ENCODE measurements at places on chromosomes 4 and X.

DNA sequence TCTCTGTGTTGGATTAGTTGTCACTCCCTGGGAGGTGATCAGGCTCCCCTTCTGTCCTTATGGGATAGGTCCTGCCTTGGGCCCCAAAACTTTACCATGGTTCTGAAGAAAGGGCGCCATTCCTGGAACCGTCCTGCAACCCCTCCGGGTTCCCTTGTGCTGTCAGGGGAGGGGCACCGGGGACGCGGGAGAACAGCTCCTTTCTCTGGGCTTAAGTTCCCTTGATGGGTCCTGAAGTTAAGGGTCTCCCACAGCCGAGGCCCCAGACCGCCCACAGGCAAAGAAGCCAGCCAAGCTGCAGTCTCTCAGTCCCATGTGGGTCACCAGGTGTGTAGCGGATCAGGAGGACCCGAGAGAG lies 44.8 kb downstream of the UGT2A3 start:
- no peak overlapping the region for H3K4me3 ChIP-seq
- no peaks in the 10 kb centered on the region for H3K27me3 ChIP-seq
- no peak for DNase-seq
- H3K36me3 ChIP-seq: no peaks in the 10 kb centered on the region

DNA sequence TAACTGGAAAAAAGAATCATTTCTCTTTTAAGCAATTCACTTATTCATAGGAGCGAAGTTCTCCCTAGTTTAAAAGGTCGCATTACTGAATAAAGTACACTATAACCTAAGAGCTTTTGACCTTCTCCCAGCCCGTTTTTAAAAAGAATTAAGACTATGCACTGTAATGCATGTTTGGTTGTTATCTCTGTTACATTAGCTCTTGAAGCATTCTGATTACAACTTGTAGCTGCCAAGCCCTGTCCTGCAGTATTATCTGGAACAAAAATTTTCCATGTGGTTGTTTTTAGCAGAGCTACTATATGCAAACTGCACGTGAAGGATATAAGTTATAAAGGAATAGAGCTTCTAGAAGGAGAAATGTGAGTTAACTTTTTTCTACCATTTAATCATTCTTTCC lies 8.1 kb downstream of the GAB1 start:
- H3K27me3 ChIP-seq: no peaks in the 10 kb centered on the region
- H3K4me1 ChIP-seq: peaks cover 2% of the 10 kb centered on the region
- no peak overlapping the region for H3K27ac ChIP-seq
- H3K4me3 ChIP-seq: no peak overlapping the region
- H3K36me3 ChIP-seq: no peaks in the 10 kb centered on the region

- no peaks in the 10 kb centered on the region for H3K36me3 ChIP-seq
- H3K27me3 ChIP-seq: no peaks in the 10 kb centered on the region
- no peak overlapping the region for H3K27ac ChIP-seq
- no peak overlapping the region for H3K4me3 ChIP-seq
- no peak for DNase-seq
Measured at GRCh38 chr4:99090481-99091215, 2.1 kb upstream of the ADH5 start.

- no peak for DNase-seq
- H3K4me1 ChIP-seq: no peaks in the 10 kb centered on the region
- H3K36me3 ChIP-seq: no peaks in the 10 kb centered on the region
- no peaks in the 10 kb centered on the region for H3K27me3 ChIP-seq
- H3K4me3 ChIP-seq: no peak overlapping the region
Measured at GRCh38 chr4:106583567-106583966, 215.0 kb upstream of the GIMD1 start.

GRCh38 chr4:83378419-83378818 lies 43.8 kb upstream of the HPSE start:
- H3K36me3 ChIP-seq: no peaks in the 10 kb centered on the region
- peak overlapping the region; percentile 8 for H3K4me3 ChIP-seq
- no peaks in the 10 kb centered on the region for H3K27me3 ChIP-seq
- H3K4me1 ChIP-seq: no peaks in the 10 kb centered on the region

- no peaks in the 10 kb centered on the region for H3K27me3 ChIP-seq
- no peaks in the 10 kb centered on the region for H3K4me1 ChIP-seq
- no peak overlapping the region for H3K27ac ChIP-seq
- H3K4me3 ChIP-seq: no peak overlapping the region
- no peak for DNase-seq
Measured at GRCh38 chr4:24778464-24779225, 16.7 kb upstream of the SOD3 start.

DNA sequence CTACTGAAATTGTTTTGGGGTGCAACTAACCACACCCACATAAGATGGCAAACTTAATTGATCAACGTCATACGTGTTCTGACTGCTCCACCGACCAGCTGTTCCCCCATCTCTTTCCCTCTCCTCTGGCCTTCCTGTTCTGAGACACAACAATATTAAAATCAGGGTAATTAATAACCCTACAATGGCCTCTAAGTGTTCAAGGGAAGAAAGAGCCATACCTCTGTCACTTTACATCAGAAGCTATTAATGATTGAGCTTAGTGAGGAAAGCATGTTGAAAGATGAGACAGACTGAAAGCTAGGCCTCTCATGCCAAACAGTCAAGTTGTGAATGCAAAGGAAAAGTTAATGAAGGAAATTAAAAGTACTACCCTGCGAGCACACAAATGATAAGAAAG lies 173.9 kb upstream of the FTHL17 start:
- H3K4me1 ChIP-seq: no peaks in the 10 kb centered on the region
- no peak overlapping the region for H3K4me3 ChIP-seq
- H3K36me3 ChIP-seq: no peaks in the 10 kb centered on the region
- no peaks in the 10 kb centered on the region for H3K27me3 ChIP-seq
- DNase-seq: no peak

DNA sequence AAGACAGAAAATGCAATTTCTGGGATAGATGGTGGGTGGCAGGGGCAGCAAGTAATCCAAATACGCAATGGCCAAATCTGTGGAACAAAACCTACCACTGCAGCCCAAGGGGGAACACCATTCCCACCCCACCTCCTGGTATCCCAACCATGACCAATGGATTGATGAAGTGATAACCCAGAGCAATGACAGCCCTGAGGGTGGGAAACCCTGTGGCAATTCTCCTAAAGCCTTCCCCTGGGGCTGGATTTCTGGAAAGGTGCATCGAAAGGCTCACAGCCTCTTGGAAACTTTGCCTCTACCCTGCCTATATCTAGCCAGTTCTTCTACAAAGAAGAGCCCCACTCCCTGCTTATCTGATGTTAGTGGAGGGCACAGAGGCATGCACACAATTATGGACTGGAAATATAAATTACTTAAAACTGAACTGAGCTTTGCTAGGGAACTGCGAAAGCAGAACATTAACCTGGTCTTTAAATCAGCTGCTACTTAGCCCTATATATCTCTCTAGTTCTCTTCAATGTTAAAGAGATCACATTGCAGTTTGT lies 59.9 kb upstream of the TXK start:
- no peaks in the 10 kb centered on the region for H3K4me1 ChIP-seq
- H3K27me3 ChIP-seq: no peaks in the 10 kb centered on the region

GRCh38 chr4:172794307-172794703 lies 374.3 kb upstream of the GALNT7 start:
- no peak for DNase-seq
- no peaks in the 10 kb centered on the region for H3K27me3 ChIP-seq
- no peaks in the 10 kb centered on the region for H3K36me3 ChIP-seq
- H3K4me3 ChIP-seq: no peak overlapping the region
- no peak overlapping the region for H3K27ac ChIP-seq
- no peaks in the 10 kb centered on the region for H3K4me1 ChIP-seq

GRCh38 chr4:169102026-169102425 lies 92.0 kb upstream of the CBR4 start:
- no peak for DNase-seq
- H3K27ac ChIP-seq: no peak overlapping the region
- no peak overlapping the region for H3K4me3 ChIP-seq
- H3K36me3 ChIP-seq: peaks cover 11% of the 10 kb centered on the region

GRCh38 chr4:13540446-13541175 lies 3.7 kb downstream of the NKX3-2 start:
- peaks cover 24% of the 10 kb centered on the region for H3K4me1 ChIP-seq
- no peak for DNase-seq
- no peaks in the 10 kb centered on the region for H3K36me3 ChIP-seq
- H3K27me3 ChIP-seq: peaks cover 13% of the 10 kb centered on the region
- no peak overlapping the region for H3K4me3 ChIP-seq
- no peak overlapping the region for H3K27ac ChIP-seq

DNA sequence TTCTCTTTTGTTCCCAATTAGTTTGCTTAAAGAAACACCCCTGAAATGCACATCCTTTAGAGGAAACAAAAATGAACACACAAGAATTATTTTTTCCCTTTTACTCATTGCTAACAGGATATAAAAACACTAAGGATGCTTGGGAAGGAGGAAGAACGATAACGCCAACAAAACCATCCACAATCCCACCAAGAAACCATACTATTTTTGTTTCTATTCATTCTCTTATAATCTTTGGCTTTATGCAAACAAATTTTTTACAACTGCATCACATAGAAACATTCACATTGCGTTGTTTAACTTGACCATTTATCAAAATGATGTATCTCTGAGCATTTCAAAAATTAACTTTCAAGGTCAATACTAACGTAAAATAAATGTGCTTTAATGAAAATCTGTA lies 12.0 kb downstream of the APBB2 start:
- no peaks in the 10 kb centered on the region for H3K27me3 ChIP-seq
- no peak overlapping the region for H3K27ac ChIP-seq
- no peaks in the 10 kb centered on the region for H3K36me3 ChIP-seq
- no peak overlapping the region for H3K4me3 ChIP-seq
- H3K4me1 ChIP-seq: no peaks in the 10 kb centered on the region

- no peaks in the 10 kb centered on the region for H3K27me3 ChIP-seq
- peaks cover 24% of the 10 kb centered on the region for H3K4me1 ChIP-seq
- H3K4me3 ChIP-seq: no peak overlapping the region
- no peaks in the 10 kb centered on the region for H3K36me3 ChIP-seq
- no peak overlapping the region for H3K27ac ChIP-seq
Measured at GRCh38 chr4:71383984-71384383, 45.2 kb downstream of the SLC4A4 start.

- H3K27me3 ChIP-seq: peaks cover 2% of the 10 kb centered on the region
- H3K27ac ChIP-seq: no peak overlapping the region
- no peak for DNase-seq
- no peak overlapping the region for H3K4me3 ChIP-seq
Measured at GRCh38 chr4:78336093-78336943, 215.3 kb upstream of the ANXA3 start.

GRCh38 chr4:14445882-14446281 lies 556.4 kb upstream of the CPEB2 start:
- no peaks in the 10 kb centered on the region for H3K4me1 ChIP-seq
- H3K4me3 ChIP-seq: no peak overlapping the region
- H3K27me3 ChIP-seq: no peaks in the 10 kb centered on the region
- H3K36me3 ChIP-seq: no peaks in the 10 kb centered on the region

DNA sequence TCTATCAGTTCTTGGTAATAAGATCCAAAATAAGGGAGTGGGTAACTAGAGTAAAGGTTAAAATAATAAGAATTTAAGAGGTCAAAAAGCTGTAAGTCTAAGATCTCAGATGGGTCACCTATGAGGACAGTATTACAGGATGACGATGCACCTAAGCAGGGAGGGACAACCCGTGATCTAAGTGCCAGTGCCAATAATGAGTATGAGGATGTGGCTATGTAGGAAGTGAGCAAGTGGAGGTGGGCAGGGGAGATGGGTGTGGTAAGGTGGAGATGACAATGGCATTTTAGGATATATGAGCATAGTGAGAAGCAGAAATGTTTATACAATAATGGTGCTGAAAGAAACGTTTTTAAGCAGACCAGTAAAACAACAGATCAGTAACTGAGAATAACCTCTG lies 19.3 kb downstream of the CCDC158 start:
- no peak overlapping the region for H3K4me3 ChIP-seq
- H3K4me1 ChIP-seq: no peaks in the 10 kb centered on the region
- H3K27ac ChIP-seq: no peak overlapping the region
- H3K36me3 ChIP-seq: no peaks in the 10 kb centered on the region
- H3K27me3 ChIP-seq: no peaks in the 10 kb centered on the region

GRCh38 chr4:139316733-139317132 lies 14.5 kb upstream of the NDUFC1 start:
- H3K4me3 ChIP-seq: no peak overlapping the region
- H3K36me3 ChIP-seq: no peaks in the 10 kb centered on the region
- no peaks in the 10 kb centered on the region for H3K27me3 ChIP-seq
- no peak for DNase-seq
- peaks cover 13% of the 10 kb centered on the region for H3K4me1 ChIP-seq
- no peak overlapping the region for H3K27ac ChIP-seq

- H3K4me1 ChIP-seq: peaks cover 20% of the 10 kb centered on the region
- no peak overlapping the region for H3K27ac ChIP-seq
- H3K27me3 ChIP-seq: no peaks in the 10 kb centered on the region
- DNase-seq: no peak
Measured at GRCh38 chr4:712093-712492, 6.5 kb downstream of the PCGF3 start.

DNA sequence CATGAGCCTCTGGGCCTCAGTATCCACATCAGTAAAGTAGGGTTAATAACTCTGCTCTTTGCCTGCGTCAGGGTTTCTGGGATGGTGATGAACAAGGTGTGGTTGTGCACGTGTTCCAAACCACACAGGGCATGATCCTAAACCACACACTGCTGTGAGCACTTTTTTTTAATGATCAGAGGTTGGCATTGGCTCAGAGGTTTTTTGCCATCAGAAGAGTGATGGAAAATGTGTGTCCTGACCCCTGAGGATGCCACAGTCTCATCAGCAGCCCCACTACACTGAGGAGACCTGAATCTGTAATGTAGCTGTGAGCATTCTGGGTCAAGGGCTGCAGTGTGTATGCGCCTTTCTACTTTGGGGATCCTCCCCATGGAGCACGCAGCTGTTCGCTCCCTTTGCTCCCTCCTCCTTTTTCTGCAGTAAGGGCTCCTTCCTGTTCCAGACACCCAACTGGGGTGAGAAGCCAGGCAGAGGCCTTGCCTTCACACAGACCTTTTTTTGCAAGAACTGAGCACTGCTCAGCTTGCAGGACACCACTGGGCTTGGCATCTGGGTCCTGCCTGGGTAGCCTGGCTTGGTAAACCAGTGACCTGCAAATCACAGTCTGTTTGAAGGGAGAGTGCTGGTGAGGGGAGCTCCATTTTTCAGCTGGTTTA lies 87.5 kb downstream of the MAMLD1 start:
- no peaks in the 10 kb centered on the region for H3K27me3 ChIP-seq
- no peaks in the 10 kb centered on the region for H3K36me3 ChIP-seq
- no peaks in the 10 kb centered on the region for H3K4me1 ChIP-seq
- no peak overlapping the region for H3K4me3 ChIP-seq

DNA sequence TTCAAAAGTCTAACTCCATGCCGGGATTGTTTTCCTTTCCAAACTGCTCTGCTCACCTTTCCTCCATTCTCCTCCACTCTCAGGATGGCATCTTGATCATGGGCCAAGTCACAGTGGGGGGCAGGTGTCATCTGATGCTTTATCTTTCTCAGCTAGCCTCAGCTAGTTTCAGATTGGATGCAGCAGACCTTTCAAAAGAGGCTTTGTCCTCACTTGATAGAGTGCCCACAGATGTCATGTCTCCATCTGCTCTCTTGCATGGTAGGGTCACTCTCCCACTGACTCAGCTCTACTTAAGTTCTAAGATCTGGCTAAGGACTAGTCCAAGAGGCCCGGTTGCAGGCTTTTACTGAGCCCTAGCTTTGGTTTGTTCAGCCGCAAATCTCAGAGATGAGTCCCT lies 341.8 kb upstream of the GALNT7 start:
- no peak overlapping the region for H3K27ac ChIP-seq
- no peaks in the 10 kb centered on the region for H3K27me3 ChIP-seq

- no peak for DNase-seq
- no peak overlapping the region for H3K4me3 ChIP-seq
- H3K36me3 ChIP-seq: no peaks in the 10 kb centered on the region
- H3K4me1 ChIP-seq: peaks cover 10% of the 10 kb centered on the region
- no peak overlapping the region for H3K27ac ChIP-seq
- no peaks in the 10 kb centered on the region for H3K27me3 ChIP-seq
Measured at GRCh38 chr4:145414841-145415240, 66.8 kb upstream of the SMAD1 start.
